ENCODE measurements at places on chromosomes 6 and 20.

- no peak for DNase-seq
Measured at GRCh38 chr20:40686434-40686882, 2.6 kb downstream of the MAFB start.

DNA sequence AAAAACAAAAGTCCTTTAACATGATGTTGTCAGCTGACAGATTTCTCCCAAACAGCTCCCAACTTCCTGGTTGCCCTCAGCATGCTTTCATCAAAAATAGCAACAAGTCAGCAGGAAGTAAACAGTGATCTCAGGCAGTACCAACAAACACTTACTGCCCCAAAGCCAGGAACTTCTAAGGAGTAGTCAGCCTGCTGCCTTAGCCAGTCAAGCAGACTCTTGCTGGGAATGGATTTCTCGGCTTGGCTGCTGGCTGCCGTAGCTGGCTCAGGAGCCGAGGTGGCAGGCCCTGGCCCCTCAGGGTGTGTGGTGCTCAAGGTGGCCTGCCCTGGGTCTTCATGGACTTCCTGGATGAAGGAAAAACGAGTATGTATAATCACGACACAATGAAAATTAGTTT lies 46.6 kb upstream of the EMILIN3 start:
- no peak for DNase-seq

DNA sequence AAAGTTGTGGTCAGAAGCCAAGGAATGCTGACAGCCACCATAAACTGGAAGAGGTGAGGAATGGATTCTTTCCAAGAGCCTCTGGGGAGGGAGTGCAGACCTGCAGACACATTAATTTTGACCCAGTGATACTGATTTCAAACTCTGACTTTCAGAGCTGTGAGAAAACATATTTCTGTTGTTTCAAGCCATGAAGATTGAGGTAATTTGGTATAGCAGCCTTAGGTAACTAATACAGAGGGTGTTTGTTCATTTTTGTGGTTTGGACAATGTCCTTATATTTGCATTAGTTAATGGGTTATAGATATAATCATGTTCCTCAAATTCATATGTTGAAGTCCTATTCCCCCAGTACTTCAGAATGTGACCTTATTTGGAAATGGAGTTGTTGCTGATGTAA lies 85.4 kb upstream of the GTSF1L start:
- DNase-seq: no peak

- DNase-seq: no peak
Measured at GRCh38 chr20:8062756-8063155, 43.2 kb upstream of the TMX4 start.

DNA sequence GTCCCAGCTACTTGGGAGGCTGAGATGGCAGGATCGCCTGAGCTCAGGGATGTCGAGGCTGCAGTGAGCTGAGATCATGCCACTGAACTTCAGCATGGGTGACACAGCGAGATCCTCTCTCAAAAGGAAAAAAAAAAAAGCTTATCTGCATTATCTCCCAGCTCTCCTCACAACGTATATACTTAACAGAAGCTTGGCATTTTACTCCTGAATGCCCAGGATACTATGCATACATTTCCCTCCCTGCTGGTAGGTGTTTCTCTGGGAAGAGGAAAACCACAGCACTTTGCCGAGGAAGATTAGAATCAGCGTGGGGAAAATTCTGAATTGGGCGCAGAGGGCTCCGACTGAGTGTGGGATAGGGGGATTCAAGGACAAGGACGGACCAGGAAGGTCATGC lies 800.6 kb downstream of the DHX35 start:
- DNase-seq: no peak

DNA sequence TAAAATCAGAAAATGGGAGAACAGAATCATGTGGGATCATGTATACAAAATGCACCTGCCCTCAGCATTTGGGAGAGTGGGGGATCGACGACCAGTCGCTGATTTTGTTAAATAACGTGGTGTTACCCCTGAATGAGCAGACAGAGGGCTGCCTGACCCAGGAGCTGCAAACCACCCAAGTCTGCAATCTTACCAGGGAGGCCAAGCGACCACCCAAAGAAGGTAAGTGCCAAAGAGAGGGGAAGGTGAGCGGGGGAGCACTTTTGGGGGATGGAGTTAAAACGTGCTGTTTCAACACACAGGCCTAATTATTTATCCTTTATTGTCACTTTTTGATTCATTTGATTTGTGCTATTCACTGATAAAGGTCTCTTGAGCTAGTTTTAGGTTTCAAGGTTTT lies 4.1 kb downstream of the ADGRB3 start:
- DNase-seq: no peak
